ENCODE measurements at places on chromosomes 13 and 19.

DNA sequence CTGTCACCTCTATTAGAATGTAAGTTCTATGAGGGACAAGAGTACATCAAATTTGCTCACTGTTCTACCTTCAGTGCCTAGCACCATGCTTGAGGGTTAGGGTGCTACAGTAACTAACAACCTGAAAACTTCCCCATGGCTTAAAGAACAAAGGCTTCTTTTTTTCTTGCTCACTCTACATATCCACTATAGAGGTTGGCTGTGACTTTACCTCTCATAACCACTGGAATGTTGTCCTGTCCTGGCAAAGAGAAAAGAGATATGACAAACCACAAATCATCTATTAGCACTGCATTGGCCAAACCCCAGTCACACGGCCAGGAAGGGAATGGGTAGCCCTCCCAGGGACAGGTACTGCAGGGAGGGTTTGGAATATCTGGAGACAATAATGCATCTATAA lies 23.2 kb upstream of the ACOD1 start:
- no peak for DNase-seq

DNA sequence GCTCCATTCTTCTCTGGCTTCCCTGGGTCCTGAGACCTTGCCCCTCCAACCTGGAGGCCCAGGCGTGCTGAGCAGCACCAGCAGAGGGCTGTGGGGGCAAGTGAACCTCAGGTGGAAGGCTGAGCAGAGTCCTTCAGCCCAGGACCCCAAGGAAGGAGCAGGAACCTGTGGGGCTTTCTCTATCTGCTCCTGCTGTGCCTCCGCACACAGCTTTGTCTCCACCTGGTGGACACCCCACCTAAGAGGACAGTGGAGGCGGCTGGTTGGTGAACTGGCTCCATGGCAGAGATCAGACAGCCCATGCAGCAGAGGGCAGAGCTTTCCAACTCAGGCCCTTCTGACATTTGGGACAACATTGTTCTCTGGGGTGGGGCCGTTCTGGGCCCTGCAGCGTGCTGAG lies 19.7 kb downstream of the ZFR2 start:
- DNase-seq = no peak

DNA sequence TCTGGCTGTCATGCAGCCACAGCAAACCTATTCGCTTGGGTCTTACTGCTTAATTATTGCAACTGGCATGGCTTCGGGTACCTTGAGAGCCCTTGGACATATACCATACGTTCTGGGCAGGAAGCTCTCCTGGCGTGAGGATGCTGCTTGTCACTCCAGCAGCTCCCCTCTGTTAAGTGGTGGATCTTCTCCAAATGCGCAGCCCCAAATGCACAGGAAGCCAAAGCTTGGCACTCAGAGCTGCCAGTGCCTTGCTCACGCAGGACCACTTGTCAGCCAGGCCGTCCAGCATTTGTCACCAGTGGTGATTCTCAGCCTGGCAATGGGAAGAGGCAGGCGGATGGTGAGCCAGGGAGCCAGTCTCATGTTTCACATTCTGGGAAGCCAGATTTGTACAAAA lies 158.6 kb downstream of the KATNAL1 start:
- no peak for DNase-seq

DNA sequence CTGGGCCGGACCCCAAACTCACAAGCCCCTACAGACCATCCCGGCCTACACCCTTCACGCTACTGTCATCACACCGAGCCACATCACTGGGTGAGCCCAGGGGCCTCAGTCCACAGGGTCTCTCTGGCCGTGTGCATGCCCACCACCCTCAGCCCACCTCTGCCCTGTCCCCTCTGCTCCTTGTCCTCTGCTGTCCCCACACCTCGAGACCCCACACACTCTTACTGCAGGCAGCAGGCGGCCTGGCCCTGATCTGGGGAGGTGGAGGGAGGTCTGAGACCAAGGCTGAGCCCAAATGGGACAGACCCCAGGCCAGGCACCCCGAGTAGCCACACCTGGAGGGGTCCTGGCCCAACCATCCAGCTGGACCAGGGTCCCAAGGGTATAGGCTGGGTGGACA lies 35.2 kb downstream of the PEPD start:
- peak; percentile 35 for DNase-seq

DNA sequence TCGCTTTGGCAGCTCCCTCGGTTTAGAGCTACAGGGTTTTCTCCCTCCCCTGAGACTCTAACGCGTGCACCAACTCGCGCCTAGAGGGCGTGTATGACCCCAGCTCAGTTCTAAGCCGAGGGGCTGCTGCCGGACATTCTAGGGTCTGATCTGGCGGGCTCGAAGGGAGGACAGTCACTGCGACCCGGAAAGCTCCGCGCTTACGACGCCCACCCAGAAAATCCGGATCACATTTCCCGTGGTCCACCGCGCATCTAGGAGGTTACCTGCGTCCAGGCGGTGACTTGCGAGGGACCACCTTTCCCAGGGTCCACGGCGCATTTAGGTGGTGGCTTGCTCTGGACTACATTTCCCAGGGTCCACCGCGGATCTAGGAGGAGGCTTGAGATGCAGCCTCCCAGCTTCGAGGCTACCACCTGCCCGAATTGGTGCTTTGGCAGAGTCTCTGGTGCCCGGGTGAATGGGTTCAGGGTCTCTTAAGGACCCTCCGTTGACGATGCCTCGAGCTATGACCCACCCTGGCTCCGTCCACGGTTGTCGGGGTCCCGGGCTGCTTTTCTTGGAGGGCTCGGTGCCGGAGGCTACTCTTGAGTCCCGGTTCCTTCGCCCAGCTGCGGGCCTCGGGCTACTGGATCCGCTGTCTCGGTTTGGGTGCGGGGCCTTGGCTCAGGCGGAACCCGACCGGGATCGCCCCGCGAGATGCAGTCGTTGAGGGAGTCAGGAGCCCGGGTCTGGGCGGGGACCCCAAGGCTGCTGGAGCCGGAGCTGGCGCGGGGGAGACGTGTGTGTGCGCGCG lies 30.5 kb downstream of the ZNF146 start:
- DNase-seq = peak; percentile 64

DNA sequence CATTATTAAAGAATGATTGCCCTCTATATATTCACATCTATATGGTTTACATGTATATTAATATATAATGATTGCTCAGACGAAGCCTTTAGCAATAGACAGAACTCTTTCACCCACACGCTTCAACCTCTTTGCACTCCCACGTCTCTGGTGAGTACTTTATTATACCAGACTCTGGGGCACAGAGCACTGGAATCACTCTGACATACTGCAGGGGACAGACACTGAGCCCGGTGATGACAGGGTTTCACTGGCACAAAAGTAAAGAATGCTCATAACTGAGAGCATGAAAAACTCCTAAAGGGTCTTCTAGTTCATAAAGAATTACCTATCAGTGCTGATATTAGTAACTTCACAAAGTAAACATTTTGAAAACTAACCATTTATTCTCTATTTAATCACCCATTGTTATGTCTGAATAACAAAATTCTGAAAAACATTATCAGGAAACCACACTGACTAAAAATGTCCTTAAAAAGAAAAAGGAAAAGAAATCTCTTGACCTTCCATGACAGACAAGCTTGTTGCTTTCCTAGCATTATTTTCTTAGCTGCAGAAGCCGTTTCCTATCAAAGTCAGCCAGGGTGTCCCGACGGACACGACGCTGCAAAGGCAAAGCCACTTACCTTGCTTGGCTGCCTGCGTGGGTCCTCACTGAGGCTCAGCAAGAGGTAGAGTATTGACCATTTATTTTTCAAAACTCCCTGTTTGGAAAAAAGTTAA lies 29.1 kb downstream of the TUBGCP3 start:
- no peak for DNase-seq

GRCh38 chr13:75151081-75151643 lies 330.8 kb downstream of the TBC1D4 start:
- DNase-seq = no peak

DNA sequence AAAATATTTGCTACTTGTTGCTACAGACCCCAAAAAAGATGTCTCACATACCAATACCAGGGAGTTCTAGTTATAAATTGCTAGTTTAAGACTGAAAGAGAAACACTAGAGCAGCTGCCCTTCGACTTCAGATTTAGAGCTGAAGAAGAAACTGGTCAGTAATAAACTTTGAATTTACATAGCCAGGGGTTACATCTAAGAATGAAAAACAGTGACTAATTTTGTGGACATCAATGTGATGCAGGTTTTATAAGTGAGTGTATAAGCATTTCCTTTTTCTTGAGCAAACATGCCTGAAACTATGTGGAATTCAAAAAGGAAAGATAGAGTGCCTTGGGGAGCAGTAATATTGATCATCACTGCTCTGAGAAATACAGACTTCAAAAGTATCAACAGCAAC lies 724.9 kb upstream of the MIR17HG start:
- DNase-seq = no peak

DNA sequence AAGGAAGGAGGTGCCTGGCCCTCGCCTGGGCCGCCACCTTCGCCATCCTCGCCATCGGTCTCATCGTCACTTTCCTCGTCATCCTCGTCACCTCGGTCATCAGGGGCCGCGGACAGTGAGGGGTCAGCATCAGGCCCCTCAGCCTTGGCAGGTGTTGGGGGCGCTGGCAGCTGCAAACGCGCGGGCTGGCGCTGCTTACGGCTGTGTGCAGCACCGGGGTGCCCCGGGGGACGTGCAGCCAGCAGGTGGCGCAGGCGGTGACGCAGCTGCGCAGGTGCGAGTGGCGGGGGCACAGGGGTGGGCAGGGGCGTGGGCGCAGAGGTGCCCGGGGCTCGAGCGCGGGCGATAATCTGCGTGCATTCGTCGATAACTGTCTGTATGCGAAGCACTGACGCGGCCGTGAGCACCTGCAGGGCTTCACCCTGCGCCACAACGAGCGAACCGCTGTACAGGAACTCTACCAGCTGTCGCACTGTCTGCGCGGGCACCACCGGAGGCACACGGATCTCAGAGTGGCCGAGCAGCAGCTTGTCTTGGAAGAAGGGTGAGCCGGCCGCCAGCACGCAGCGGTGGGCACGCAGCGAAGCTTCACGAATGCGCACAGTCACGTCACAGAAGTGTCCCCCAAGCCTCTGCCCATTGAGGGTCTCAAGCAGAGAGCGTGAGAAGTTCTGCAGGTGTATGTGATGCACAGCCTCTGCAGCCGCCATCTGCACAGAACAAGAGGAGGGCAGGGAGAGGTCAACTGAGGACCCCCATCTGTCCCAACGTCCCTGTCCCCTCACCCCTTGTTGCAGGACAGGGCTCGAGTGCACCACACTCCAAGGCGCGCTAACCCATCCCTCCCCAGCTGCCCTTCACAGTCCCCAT lies 2.4 kb downstream of the ZBTB45 start:
- no peak for DNase-seq

DNA sequence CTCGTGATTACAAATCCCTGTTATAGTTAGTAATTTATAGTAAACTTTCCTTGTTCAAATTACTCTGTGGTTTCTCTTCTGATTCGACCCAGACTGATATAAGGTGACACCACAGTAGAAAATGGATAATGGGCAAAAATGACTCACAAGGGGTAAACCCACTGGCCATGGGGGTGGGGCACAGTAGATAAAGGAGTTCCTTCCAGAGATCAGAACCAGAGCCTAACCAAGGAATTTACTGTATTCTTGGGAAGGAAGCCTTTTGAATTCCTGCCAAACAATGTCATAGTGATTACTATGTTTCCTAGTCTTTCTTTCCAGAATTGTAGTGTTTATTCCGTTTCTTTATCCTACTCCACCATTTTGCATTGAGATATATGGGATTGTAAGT lies 21.9 kb downstream of the MIR17HG start:
- DNase-seq = no peak

DNA sequence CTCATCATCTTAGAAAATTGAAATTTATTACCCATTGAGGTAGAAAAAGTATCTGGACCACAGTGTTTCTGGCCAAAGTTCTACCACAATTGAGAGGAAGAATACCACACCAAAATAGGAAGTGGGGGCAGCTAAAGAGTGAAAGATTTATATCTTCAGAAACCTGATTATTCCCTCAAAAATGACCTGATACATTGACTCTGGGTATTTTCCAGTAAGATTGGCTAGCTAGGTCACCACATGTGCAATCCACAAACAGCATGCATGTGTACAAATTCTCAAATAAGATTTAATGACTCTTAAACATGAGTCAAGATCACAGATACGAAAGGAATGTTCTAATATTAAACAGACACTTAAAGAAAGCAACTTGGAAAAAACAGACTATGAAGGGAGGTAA lies 1516.2 kb upstream of the PCDH20 start:
- no peak for DNase-seq

DNA sequence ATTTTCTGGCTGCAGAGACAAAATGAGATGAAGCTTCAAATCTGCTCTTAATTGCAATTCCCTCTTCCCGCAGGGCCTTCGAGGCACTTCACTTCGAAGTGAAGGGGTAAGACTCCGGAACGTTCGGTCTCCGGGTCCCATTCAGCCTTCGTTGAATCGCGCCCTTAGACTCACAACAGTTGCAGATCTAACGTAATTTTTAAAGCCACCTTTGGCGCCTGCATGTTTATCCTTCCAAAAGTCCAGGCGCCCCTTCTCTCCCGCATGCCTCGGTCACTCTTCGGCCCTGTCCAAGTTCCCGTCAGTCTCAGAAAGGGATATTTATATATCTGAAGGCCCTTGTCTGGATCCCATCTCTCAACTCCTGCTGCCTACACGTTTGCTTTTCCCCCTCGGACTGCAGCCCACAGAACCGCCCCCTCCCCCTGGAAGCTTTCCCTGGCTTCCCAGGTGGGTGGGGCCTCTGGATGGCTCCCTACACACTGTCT lies 915 bp upstream of the KCTD12 start:
- DNase-seq = no peak

- DNase-seq = no peak
Observed at GRCh38 chr19:12982648-12983047, 12.6 kb upstream of the NFIX start.

DNA sequence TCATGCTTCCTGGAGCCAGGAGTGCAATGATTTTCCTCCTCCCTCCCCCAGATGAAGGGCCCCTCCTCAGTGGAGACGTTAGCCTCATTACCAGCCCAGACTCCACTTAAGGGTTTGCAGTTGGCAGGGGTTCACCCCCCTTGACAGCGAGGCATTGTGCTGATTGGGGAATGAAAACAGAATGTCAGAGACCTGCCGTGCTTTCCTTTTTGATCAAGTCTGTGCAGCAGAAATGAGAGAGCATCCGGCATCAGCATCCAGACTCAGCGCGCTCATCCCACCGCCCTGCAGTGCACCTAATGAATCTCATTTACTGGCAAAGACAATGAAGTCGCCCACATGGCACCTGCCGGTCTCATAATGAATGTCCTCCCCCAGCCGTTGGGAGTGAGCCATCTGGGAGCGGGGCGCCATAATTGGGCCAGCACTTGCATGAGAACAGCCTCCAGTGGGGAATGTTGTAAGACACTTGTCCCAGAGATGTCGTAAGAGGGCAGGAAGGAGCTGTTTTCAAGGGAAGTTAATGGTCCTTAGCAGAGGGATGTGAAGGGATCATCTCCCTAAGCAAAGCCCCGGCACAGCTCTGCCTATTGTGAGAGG lies 98.3 kb upstream of the UQCRFS1 start:
- DNase-seq = peak; percentile 68

- DNase-seq = no peak
Observed at GRCh38 chr13:113861433-113862030, 2.3 kb downstream of the GAS6 start.

DNA sequence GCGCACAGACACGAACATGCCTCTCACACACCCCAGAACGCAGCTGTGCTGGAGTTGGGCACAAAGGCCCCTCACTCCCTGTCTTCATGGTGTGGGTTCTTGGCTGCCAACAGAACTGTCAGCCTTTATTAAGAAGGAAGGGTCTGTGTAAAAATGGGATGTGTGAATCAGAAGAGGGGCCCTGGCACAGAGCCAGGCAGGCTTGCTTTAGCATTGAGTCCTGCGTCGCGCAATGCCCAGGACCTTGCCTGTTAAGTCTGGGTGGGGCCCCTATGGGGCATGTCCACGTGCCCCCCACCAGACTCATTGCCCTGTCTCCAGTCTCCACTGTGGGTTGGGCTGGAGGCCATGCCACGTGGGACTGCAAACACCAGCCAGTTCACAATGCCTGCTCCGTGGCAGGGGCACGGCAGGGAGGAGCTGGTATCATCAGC lies 84.8 kb downstream of the SLC7A1 start:
- DNase-seq = no peak

All from dorsolateral prefrontal cortex (tissue), 122 donors.